ENCODE measurements at places on chromosomes 16 and 17.

GRCh38 chr16:57966204-57966771, 4.6 kb downstream of the CNGB1 start:
- H3K36me3 ChIP-seq, result no peaks in the 10 kb centered on the region
- no peaks in the 10 kb centered on the region for H3K4me1 ChIP-seq
- H3K27ac ChIP-seq, result no peak overlapping the region
- no peaks in the 10 kb centered on the region for H3K27me3 ChIP-seq
- no peak for ATAC-seq

GRCh38 chr17:68910251-68910705, 44.9 kb downstream of the ABCA8 start:
- peak overlapping the region; percentile 59 for H3K27ac ChIP-seq
- peaks cover 9% of the 10 kb centered on the region for H3K36me3 ChIP-seq
- no peaks in the 10 kb centered on the region for H3K27me3 ChIP-seq
- H3K4me3 ChIP-seq, result no peak overlapping the region
- H3K4me1 ChIP-seq, result peaks cover 32% of the 10 kb centered on the region
- ATAC-seq, result peak; percentile 48

GRCh38 chr16:53898993-53899392, 195.0 kb downstream of the FTO start:
- H3K4me1 ChIP-seq, result peaks cover 4% of the 10 kb centered on the region
- no peaks in the 10 kb centered on the region for H3K27me3 ChIP-seq
- H3K27ac ChIP-seq, result no peak overlapping the region
- ATAC-seq, result no peak
- peaks cover 10% of the 10 kb centered on the region for H3K36me3 ChIP-seq

DNA sequence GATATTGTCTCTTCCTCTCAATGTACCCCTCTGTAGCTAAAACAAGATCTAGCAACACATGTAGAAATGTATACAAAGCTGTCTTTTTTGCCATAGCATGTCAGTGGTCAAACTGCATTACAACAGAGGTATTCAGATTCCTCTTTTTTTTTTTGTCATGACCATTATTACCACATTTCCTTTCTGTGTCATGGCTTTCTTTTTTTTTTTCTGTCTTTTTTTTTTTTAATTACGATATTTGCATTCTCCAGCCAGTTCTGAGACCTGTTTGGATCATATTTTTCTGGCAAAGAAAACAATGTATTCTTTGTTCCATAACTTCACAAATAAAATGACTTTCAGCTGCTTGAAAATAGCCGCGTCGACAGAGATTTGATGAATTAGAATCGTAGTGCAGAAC, 27.4 kb upstream of the CAPNS2 start:
- H3K36me3 ChIP-seq, result no peaks in the 10 kb centered on the region
- no peaks in the 10 kb centered on the region for H3K4me1 ChIP-seq
- no peak overlapping the region for H3K4me3 ChIP-seq
- no peaks in the 10 kb centered on the region for H3K27me3 ChIP-seq
- H3K27ac ChIP-seq, result no peak overlapping the region

- no peak overlapping the region for H3K4me3 ChIP-seq
- peaks cover 54% of the 10 kb centered on the region for H3K27me3 ChIP-seq
- no peaks in the 10 kb centered on the region for H3K36me3 ChIP-seq
Measured at GRCh38 chr16:87613961-87614360, 11.7 kb downstream of the JPH3 start.

DNA sequence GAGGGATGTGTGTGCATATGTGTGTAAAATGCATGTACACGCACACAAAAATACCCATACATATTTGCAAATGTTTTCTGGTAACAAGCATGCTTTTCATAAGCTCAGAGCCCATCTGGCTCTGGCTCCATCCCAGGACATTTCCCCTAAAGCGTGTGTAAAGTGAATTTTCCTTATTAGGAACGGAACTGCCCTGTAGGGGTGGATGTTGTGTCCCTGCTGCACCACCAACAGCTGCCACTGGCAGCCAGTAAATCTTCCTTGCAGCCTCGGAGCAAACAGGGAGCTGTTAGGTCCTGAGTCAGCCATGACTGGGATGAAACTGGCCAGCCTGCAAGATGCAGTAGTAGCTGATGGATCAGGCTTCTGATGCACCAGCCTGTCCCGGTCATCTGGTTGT, 393.5 kb downstream of the UTP18 start:
- no peak overlapping the region for H3K27ac ChIP-seq
- no peaks in the 10 kb centered on the region for H3K4me1 ChIP-seq
- H3K27me3 ChIP-seq, result peaks cover 18% of the 10 kb centered on the region
- no peak for ATAC-seq
- H3K4me3 ChIP-seq, result no peak overlapping the region
- H3K36me3 ChIP-seq, result no peaks in the 10 kb centered on the region

DNA sequence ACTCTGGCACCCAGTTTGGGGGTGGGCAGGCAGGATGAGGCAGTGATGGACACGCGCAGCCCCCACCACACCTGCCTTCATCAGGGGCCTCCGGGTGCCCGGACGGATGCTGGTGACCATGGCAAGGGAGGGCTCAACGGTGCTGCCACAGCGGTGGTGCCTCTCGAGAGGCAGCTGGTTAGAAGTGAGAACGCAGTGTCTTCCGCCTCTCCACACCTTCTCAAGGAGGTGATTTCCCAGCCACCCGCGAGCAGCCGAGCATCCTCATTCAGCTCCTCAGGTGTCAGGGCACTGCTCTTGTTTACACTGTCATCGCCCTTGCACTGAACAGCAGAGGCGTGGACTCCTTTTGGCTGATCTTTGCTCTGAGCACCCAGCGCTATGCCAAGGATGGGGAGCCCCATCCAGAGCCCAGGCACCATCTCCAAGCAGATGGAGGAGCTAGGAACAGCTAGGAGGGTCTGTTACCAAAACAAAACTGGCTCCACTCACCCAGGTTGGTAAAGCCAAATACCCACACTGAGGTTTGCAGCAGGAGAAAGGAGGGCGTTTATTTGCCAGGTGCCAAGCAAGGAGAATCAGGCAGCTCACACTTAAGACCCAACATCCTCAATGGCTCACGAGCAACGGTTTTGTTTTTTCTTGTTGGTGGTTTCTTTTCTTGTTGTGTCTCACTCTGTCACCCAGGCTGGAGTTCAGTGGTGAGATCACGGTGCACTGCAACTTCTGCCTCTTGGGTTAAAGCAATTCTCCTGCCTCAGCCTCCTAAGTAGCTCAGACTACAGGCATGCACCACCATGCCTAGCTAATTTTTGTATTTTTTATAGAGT, 174.3 kb upstream of the TNRC6C start:
- H3K27ac ChIP-seq, result no peak overlapping the region
- no peaks in the 10 kb centered on the region for H3K36me3 ChIP-seq
- no peaks in the 10 kb centered on the region for H3K27me3 ChIP-seq
- H3K4me3 ChIP-seq, result no peak overlapping the region
- peaks cover 18% of the 10 kb centered on the region for H3K4me1 ChIP-seq

DNA sequence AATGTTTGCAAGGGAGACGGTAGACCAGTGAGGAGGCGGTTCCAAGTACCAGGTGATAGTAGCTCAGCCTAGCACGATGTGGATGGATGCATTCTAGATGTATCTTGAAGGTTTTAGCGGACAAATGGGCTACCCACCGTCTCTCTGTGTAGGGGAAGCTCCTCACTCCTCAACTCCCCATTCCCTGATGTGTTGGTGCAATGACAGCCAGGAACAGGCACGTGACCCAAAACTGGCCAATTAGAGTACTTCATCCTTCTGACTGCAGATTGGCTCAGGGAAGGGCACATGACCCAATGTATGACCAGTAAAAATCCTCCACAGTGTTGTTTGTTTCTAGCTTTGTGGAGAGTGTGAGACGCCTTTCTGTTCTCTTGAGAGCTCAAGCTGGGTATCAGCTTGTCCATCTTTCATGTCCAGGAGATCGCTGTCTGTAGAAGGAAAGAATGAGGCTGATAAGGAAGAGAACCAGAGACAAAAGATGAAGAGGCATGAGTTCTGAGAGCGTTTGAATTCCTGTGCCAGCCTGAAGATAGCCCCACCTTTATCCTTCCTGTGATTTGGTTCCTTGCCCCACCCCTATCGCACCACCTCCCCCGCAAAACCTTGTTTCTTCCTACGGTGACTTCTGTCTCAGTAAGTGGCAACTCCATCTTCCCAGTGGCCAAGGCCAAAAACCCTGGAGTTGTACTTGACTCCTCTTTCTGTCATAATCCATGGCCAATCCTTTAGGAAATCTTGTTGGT, 2.3 kb upstream of the BORCS6 start:
- H3K4me1 ChIP-seq, result peaks cover 6% of the 10 kb centered on the region
- peak overlapping the region; percentile 37 for H3K4me3 ChIP-seq
- no peaks in the 10 kb centered on the region for H3K36me3 ChIP-seq
- no peaks in the 10 kb centered on the region for H3K27me3 ChIP-seq
- ATAC-seq, result peak; percentile 67
- H3K27ac ChIP-seq, result peak overlapping the region; percentile 81

DNA sequence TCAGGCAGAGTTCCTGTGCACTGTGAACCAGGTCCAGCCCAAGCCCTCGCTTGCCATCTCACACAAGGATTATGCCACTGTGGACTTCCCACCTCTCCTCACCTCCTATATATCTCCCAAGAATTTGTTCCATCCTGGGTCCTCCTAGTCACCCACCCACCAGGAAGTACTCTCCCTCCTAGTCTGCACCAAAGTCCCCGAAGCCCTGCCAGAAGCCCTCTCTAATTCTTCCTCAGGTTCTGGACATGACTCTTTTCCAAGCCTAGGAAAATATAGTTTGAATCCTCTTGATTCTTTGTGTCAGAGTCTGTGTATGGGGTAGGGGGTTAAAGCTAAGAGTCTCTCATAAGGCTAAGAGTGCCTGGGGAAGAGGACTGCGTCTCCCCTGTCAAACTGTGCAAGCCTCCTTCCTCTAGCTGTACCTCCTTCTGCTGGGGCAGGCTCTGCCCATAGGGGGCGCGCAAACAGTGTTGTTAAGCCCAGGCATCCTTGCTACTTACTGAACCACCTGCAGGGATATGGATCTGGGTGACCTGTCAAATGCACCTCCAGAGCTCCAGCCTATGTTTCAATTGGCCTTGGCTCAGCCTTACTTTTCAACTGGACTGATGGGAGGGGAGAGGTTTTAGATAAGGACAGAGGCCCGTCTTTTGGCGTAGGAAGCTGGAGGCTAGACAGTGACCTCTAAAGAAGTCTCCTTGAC, 16.6 kb upstream of the DLX4 start:
- H3K27ac ChIP-seq, result no peak overlapping the region
- H3K27me3 ChIP-seq, result peaks cover 63% of the 10 kb centered on the region
- no peak overlapping the region for H3K4me3 ChIP-seq
- H3K36me3 ChIP-seq, result no peaks in the 10 kb centered on the region
- peak; percentile 74 for ATAC-seq

GRCh38 chr16:58034774-58035173, 9.2 kb downstream of the MMP15 start:
- H3K36me3 ChIP-seq, result peaks cover 23% of the 10 kb centered on the region
- no peak overlapping the region for H3K4me3 ChIP-seq
- no peak for ATAC-seq
- peaks cover 48% of the 10 kb centered on the region for H3K4me1 ChIP-seq
- H3K27me3 ChIP-seq, result no peaks in the 10 kb centered on the region

DNA sequence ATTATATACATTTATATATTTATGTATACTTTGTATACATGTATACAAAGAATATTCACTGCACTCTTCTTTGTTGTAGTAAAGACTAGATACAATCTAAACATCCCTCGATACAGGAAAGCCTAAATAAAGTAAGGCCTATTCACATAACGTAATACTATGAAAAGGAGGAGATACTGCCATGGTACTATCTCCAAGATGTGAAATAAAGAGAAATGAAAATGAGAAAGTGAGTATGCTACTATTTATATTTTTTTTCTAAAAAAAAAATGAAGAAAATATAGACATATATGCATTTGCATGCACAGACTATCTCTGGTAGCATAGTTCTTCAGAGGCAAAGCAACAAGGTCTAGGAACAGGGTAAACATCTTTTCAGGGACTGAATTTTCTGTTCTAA, 19.4 kb downstream of the CFDP1 start:
- peaks cover 44% of the 10 kb centered on the region for H3K36me3 ChIP-seq
- no peak overlapping the region for H3K27ac ChIP-seq
- ATAC-seq, result no peak
- H3K4me3 ChIP-seq, result no peak overlapping the region

- no peaks in the 10 kb centered on the region for H3K27me3 ChIP-seq
- no peaks in the 10 kb centered on the region for H3K4me1 ChIP-seq
- no peak for ATAC-seq
- no peaks in the 10 kb centered on the region for H3K36me3 ChIP-seq
- H3K4me3 ChIP-seq, result no peak overlapping the region
Measured at GRCh38 chr16:52649870-52650269, 102.9 kb upstream of the TOX3 start.

DNA sequence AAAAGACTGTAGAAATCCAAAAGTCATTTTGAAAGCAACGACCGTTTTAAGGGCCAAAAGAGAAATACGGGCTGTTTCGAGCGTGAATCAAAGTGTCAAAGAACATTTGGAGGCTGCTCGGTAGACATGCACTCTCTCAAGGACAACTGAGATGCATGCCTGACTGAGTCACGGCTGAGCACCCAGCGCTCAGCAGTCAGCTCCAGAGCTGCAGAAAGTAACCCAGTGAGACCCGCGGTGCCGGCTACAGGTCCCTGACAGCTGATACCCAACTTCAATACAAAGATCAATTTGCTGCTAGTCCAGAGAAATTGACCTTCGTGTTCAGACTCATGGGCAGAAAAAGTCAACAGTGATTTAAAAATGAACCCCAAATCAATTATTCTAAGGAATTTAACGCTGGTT, 214.9 kb downstream of the STX8 start:
- peak; percentile 74 for ATAC-seq
- H3K4me3 ChIP-seq, result no peak overlapping the region
- peaks cover 11% of the 10 kb centered on the region for H3K4me1 ChIP-seq
- no peak overlapping the region for H3K27ac ChIP-seq
- no peaks in the 10 kb centered on the region for H3K27me3 ChIP-seq

DNA sequence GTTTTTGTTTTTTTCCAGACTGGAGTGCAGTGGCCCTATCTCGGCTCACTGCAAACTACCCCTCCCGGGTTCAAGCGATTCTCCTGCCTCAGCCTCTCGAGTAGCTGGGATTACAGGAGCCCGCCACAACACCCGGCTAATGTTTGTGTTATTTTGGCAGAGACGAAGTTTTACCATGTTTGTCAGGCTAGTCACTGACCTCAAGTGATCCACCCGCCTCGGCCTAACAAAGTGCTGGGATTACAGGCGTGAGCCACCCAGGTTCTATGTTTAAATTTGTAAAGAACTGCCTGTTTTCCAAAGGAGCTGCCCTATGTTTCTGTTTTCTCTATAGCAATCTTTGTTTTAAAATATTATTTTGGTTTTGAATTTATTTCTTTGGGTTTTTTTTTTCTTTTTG, 13.8 kb upstream of the C16orf87 start:
- ATAC-seq, result no peak
- H3K27me3 ChIP-seq, result peaks cover 28% of the 10 kb centered on the region
- H3K36me3 ChIP-seq, result no peaks in the 10 kb centered on the region
- H3K27ac ChIP-seq, result no peak overlapping the region

GRCh38 chr17:74852237-74853047, 7.2 kb downstream of the GRIN2C start:
- no peaks in the 10 kb centered on the region for H3K4me1 ChIP-seq
- H3K27me3 ChIP-seq, result peaks cover 88% of the 10 kb centered on the region
- no peak for ATAC-seq
- no peak overlapping the region for H3K4me3 ChIP-seq
- no peaks in the 10 kb centered on the region for H3K36me3 ChIP-seq
- no peak overlapping the region for H3K27ac ChIP-seq

Measured in gastroesophageal sphincter (tissue), 4 donors.